ENCODE measurements at places on chromosomes 5 and 9.

- DNase-seq = no peak
These were observed 594.6 kb upstream of the BRINP1 start for GRCh38 chr9:119963798-119964372.

DNA sequence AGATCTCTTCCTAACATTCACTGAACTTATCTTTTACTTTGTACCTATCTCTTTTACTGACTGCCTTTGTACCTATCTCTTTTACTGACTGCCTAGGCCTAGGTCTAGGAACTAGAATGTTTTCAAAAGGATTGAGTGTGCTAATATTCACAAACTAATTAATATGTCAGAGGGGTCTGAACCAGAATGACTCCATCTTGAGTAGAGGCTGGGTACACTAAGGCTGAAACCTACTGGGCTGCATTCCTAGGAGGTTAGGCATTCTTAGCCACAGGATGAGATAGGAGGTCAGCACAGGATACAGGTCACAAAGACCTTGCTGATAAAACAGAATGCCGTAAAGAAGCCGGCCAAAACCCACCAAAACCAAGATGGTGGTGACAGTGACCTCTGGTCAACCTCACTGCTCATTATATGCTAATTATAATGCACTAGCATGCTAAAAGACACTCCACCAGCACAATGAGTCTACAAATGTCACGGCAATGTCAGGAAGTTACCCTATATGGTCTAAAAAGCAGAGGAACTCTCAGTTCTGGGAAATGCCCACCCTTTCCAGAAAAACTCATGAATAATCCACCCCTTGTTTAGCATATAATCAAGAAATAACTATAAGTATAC is 2.5 kb upstream of the RHOBTB3 start:
- DNase-seq = no peak

- no peak for DNase-seq
These were observed 11.4 kb downstream of the FOXE1 start for GRCh38 chr9:97864396-97864795.

DNA sequence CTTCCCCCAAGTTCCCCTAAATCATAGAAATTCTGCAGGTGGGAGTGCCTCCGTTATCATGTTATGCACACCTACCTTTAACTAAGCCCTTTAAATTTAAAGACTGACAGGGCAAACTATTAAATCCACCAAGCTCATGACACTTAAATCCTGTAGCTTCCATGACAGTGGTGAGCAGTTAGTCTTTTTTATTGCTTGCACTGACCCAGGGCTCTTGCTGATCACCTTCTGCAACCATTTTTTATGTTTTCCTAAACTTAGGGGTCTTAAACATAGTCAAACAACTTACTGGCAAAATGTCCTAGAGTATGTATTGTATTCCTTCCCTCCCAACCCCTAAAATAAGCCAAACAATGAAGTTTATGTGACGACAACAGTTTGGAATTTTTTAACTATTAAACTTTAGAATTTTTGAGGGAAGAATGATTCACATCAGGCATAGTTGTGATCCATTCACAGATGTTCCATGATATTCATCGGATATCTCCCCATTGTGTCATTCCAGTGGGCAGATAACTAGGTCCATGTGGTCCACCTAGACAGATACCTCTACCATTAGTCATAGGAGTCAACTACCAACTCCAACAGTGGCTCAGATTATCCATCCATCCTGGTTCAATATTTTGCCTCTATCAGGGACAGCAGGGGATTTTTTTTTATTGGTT is 283.1 kb downstream of the ADAMTS6 start:
- DNase-seq = no peak

- DNase-seq = no peak
These were observed 2.8 kb upstream of the PRDM12 start for GRCh38 chr9:130661451-130662098.

DNA sequence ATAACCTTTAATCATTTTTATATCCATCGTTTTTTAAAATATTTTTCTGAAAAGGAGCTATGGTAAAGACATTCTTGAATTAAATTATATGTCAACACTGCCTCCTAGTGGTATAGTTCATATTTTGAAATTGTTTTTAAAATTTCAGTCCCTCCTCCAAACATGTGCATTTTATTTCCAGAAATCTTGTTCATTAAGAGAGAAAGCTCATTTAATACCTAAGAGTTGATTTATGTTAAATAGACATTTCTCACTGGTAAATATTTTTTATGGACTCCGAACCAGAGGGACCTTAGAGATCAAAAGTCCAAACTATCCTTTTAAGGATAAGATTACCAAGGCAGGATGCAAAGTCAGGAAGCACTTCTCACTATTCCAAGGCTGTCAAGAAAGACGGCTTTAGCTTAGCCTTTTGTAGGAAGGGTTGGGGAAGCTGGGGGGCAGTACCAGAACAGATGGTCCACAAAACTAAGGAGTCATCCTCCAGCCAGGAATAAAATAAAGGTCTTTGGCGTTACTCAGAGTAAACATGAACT is 21.6 kb downstream of the BHMT start:
- no peak for DNase-seq

DNA sequence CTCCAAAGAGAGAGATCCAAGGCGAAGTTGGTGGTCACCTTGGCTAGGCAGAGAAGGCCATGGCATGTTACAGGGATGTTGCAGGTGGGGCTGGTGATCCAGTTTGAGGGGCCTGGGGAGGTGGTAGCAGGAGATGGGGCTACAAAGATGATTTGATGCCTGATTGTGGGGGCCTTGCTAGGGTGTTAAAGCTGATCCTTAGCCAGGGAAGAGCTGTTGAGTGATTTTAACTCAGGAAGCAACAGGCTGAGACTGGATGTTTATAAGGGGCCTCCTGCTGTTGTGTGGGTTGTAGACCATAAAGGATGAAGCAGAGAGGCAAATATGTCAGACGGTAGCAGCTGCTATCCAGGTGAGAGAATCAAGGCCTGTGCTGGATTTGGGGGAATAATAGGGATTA is 19.0 kb upstream of the SMAD5 start:
- no peak for DNase-seq

- no peak for DNase-seq
These were observed 18.9 kb downstream of the MARCHF11 start for GRCh38 chr5:16160706-16161105.

GRCh38 chr5:91562922-91563321 is 179.8 kb upstream of the ARRDC3 start:
- DNase-seq = no peak

DNA sequence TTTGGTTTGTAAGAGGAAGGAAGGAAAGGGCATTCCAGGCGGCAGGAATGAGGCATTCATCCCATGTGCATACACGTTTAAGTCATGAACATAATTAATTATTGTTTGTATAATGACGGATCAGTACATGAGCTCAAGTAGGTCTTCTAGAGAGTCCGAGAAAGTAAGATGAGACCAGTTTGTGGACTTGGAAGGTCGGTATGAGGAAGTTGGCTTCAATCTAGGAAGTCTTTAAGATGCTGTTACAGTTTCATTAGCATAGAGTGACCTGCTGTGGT is 2.1 kb downstream of the GTF3C4 start:
- DNase-seq = no peak

GRCh38 chr5:156076912-156077311 is 250.1 kb upstream of the SGCD start:
- no peak for DNase-seq

- DNase-seq = no peak
These were observed 138.9 kb downstream of the GADD45G start for GRCh38 chr9:89743573-89744254.

DNA sequence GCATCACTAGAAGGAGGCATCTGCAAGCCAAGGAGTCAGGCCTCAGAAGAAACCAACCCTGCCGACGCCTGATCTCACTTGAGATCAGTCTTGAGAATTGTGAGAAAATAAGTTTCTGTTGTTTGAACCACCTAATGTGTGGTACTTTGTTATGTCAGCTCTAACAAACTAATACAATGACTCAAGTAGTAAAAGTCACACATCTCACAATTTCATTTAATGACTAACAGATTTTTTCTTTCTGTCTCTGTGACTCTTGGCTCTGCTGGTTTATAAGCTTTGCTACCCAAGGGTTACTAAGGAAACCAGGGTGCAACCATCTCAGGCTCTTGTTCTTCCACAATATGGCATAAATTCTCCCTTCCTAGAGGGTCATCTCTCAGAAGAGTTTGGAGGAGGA is 315.8 kb upstream of the GRAMD2B start:
- DNase-seq = no peak

GRCh38 chr5:56517011-56517416 is 283.9 kb upstream of the ANKRD55 start:
- DNase-seq = no peak

GRCh38 chr9:19946441-19947109 is 157.7 kb upstream of the SLC24A2 start:
- no peak for DNase-seq

- no peak for DNase-seq
These were observed 35.8 kb downstream of the WNK2 start for GRCh38 chr9:93219692-93220091.

DNA sequence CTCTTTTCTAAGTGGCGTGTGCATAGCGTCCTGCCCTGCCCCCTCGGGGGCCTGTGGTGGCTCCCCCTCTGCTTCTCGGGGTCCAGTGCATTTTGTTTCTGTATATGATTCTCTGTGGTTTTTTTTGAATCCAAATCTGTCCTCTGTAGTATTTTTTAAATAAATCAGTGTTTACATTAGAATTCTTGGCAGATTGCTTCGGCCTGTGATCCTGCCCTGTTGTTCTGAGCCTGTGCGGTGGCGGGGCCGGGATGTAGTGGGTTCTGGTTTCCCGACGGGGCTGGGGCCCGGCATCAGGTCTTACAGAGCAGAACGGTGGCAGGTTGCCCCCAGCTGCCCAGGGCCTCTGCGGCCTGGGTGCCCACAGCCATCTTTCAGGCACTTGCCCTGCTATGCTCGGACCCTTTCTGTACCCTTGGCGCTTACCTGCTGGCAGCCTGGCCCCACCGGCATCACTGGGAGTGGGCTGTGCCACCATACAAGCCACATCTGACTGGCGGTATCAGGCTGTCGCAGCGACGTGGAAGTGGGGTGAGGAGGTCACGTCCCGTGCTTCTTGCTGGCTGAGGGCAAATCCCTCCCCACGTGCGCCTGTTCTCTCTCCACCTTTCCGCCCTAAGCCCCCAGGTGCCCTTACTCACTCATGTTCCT is 9.0 kb downstream of the QRFP start:
- no peak for DNase-seq

DNA sequence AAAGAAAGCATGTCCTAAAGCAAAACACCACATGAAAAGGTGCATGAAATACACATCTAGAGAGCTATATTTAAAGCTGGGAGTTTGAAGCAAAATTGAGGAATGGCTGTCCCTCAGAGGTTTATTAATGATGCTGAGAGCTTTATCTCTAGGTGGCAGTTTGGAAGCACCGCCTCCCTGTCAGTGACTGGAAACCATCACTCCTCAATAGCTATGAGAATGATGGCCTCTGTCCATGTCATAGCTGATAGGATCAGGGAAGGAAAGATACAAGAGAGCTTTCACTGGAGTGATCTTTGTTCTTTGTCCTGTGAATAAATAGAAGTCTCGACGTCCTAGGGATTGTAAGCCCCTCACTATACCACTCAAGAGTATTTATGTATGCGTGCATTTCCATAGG is 110.5 kb downstream of the NUDT12 start:
- DNase-seq = no peak

DNA sequence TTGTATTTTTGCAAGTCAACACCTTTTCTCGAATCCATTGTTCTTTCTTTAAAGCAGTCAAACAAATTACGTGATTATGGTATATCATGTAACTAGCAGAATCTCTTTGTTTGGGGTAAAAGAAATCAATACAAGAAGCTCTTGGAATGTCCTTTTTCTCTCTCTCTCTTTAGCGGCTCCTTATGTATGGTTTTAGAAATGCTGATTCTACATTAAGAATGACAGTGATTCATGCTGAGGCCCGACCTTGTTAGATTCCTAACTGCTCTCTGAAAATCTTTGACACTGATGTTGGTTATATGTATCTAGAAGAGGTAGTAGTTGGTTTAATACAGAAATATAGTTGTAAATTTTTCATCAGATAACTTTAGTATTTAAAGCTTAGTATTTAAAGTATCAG is 76.4 kb downstream of the SNX24 start:
- DNase-seq = no peak

GRCh38 chr5:96209829-96210228 is 223.2 kb downstream of the PCSK1 start:
- no peak for DNase-seq

DNA sequence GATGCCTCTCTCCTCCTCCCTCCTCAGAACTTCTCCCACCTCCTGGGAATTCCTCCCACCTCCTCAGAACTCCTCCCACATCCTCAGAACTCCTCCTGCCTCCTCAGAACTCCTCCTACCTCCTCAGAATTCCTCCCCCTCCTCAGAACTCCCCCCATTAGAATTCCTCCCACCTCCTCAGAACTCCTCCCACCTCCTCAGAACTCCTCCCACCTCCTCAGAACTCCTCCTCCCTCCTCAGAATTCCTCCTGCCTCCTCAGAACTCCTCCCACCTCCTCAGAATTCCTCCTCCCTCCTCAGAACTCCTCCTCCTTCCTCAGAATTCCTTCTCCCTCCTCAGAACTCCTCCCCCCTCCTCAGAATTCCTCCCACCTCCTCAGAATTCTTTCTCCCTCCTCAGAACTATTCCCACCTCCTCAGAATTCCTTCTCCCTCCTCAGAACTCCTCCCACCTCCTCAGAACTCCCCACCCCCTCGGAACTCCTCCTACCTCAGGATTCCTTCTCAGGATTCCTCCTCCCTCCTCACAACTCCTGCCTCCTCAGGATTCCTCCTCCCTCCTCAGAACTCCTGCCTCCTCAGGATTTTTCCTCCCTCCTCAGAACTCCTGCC is 23.9 kb downstream of the SLC46A2 start:
- DNase-seq = no peak

GRCh38 chr9:78900500-78900899 is 603.6 kb downstream of the PSAT1 start:
- DNase-seq = no peak

- no peak for DNase-seq
These were observed 754 bp downstream of the DCAF12 start for GRCh38 chr9:34125681-34126206.

GRCh38 chr5:32711681-32712480 is 760 bp downstream of the NPR3 start:
- no peak for DNase-seq

DNA sequence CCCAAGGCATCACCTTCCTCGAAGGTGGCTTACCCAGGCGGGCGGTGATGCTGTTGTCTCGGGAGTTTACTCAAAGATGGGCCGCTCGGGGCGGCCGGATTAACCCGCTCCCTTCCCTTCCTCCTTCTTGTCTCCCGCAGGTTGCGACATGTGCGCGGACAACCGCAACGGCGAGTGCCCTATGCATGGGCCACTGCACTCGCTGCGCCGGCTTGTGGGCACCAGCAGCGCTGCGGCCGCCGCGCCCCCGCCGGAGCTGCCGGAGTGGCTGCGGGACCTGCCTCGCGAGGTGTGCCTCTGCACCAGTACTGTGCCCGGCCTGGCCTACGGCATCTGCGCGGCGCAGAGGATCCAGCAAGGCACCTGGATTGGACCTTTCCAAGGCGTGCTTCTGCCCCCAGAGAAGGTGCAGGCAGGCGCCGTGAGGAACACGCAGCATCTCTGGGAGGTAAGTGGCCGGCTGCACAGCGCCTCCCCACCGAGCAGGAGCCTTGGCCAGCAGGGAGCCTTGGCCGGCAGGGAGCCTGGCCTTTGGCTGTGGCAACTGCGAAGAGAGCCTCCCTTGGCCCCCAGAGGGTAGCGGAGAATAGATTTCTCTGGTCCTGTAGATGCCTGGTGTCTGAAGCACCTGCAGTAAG is 10.6 kb downstream of the PRDM6 start:
- DNase-seq = no peak

Data from stimulated activated CD8-positive, alpha-beta memory T cell treated with anti-CD3 and anti-CD28 coated beads, Interleukin-4, amount 100 ng/mL, for 4 hours (primary cell).